ENCODE measurements at places on chromosomes 5 and 9.

DNA sequence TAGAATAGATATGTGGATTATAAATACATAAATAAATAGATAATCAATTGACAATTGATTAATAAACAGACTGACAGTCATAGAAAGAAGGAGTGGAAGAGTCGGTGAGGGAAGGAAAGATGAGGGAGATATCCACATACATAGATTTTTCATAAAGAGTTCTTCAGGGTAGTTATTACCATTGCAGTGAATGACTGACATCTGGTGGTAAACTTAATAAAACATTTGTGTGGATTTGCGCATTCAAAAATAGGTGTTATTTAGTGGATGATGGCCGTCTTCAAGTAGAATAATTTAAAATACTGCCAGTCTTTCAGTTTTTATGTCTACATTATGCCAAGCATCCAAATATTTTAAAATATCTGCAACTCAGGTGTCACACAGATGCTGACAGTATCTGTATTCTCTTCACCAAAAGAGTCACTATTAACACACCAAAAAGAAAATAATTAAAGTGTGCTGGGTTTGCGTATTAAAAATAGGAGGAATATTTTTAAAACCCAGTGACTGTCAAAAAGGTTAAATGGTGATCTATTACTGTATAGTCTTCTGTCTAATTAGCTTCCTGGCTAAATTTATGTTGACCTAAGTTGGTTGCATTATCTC is 78.8 kb downstream of the GIN1 start:
- DNase-seq: no peak

DNA sequence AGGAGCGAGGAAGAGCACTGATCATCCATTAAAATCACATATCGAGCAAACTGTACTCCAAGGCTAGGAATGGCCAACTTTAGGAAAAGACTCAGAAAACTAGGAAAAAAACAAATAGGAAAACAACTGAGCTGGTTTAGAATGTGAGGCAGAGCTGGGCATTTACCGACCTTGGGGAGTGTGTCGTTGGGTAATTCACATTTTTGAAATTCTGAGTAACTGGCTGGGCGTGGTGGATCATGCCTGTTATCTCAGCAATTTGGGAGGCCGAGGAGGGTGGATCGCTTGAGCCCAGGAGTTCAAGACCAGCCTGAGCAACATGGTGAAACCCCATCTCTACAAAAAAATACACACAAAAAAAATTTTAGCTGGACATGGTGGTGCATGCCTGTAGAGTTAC is 70.1 kb downstream of the ZFAND5 start:
- no peak for DNase-seq

GRCh38 chr9:35795695-35796094 is 4.3 kb downstream of the NPR2 start:
- DNase-seq: no peak

- no peak for DNase-seq
Observed at GRCh38 chr5:136525597-136525996, 160.3 kb upstream of the TRPC7 start.

DNA sequence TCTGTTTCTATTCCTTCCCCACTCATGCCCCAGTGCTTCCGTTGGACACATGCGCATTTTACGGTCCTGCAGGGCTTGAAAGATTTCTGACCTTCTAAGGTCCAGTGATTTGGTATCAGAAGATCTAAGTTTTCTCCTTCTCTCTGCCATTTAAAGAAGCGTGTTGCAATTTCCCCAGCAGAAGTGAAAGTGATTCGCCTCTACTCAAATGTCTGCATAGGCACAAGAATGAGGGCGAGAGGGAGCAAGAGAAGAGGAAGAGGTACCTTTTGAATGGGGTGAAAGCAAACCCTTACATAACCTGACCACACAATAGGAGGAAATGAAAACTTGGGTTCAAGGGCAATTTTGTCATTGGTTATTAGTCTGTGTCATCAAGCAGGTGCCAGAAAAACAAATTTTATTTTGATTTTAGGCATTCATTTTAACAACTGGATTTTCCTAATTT is 31.7 kb upstream of the NR3C1 start:
- DNase-seq: no peak

DNA sequence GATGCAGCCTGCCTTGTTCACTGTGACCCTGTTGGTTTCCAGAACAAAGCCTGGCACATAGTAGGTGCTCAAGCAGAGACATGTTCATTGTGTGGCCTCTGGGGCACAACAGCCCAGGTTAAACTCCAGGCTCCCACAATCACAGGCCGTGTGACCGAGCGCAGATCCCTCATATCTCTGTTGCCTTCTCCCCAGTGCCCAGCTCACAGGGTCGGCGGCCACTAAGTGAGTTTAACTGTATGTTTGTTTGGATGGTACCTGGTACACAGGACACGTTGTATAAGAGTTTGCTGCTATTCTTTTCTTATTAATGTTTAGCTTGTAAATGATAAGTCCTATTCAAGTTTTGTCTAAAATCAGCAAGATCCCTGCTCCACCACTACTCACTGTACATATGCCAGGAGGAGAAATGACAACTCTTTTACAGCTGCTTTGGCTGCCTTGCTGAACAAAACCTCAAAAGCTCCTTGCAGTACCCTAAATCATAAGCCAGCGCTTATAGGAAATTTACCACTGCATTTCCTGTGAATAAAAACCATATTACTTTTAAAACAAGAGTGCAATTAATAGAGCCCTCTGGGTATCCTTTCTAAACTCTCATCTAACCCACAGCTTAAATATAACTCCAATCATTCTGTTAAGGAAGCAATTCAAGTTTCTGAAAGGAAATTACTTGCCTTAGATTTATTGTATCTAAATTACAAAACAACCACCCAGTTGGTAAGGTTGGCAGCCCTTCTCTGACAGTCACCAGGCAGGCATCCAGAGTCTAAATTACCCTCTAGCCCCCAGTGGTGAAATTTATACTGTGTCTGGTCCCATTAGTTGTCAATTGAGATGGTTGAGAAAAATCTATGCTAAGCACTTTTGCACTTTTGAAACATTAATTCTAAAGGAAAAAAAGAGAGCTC is 379.4 kb downstream of the SEMA5A start:
- DNase-seq: no peak

DNA sequence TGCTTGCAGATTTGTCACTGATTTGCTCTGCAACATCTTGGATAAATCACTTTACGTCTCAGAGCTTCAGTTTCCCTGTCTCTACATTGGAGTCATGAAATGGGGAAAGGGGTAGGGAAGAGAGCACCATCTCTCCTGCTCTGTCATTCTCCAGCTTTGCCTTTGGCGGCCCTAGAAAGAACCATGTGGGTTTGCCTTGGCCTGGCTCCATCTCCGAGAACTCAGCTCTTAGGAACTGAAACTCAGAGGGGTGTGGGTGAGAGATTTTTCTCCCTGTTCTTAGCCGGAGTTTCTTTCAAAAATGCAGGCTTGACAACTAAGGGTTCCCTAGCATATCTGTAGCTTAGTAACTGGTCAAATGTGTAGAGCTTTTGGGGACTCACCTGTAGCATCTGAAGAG is 123.5 kb downstream of the SMARCA2 start:
- DNase-seq: no peak

DNA sequence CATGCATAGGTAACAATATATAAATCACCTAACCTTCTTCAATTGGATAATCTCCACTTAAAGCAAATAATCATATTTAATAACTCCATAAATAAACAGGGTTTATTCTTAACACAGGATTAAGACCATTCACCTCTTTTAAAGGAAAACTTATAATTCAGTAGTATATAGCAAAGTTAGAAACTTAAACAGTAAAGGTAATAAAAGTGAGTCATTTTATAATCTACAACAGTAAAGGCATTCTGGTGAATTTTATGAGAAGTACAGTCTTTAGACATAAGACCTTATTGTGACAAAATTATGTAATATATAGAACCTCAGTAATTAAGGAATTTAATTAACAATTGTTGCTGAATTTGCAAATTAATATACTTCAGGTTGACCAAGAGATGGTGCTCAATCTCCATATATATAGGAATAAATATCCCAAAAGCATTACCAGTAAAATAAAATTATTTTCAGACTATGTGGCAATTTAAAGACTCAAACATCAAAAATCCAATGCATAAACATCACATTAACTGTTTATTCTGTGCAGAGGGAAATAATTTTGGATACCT is 84.8 kb downstream of the FBXL17 start:
- DNase-seq: no peak

DNA sequence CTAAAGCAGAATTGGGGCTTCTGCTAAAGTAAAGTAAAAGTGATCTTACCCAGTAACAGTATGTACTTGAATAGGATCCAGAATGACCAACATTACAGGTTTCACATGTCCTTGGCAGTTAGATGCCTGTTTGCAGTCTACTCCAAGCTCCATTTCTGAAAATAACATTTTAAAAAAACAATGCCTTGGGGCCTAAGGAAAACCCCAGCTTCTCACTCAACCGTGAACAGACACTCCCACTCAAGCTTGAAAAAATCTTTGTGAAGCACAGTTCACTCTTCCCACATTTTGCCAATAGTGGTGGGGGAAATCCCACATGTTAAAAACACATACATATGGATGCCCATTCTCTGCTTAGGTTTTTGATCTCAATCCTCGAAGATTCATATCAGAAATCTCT is 304.1 kb downstream of the ARRDC3 start:
- DNase-seq: no peak

DNA sequence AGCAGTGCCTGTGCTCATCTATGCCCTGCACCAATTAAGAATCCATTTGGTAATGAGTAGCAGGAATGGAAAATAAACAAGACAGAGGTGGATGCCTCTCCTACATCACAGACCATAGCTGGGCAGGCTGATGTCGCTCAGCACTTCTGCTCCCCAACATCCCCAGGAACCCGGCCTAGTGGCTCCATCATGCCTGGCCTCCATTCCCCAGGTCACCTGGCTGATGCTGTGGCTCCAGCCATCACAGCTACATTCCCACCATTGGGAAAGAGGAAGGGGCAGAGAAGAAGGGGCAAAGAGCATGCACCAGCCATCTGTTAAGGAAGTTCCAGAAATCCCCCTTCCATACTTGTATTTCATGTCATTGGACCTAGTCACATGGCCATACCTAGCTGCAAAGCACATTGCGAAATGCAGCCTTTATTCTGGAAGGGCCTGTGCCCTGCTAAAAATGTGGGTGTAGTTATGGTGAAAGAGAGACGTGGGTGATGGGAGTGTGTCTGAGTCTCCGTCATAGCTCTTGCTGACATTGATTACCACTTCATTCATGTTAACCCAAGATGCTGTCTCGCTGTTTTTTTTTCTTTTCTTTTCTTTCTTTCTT is 86.1 kb upstream of the ADAMTS2 start:
- DNase-seq: no peak

GRCh38 chr9:93577078-93577974 is 942 bp downstream of the PHF2 start:
- no peak for DNase-seq

DNA sequence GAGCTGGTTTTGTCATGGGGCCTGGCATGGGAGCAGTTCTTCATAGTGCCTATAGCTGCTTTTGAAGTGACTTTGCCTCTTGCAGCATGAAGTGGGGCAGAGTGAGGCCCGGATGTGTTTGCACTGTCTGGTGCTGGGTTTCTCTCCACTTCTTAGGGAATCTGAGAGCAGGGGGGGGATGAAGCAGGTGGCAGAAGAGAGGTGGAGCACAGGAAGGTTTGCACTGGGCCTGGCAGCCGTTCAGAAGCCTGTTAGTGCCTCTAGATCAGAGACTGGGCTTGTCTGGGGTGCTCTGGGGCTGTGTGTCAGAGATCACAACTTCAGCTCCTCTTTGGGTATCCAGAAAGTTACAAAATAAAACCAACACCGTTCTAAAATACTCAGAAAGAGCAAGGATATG is 18.4 kb downstream of the USP20 start:
- DNase-seq: no peak

- no peak for DNase-seq
Observed at GRCh38 chr9:133143639-133144141, 20.0 kb downstream of the GBGT1 start.

DNA sequence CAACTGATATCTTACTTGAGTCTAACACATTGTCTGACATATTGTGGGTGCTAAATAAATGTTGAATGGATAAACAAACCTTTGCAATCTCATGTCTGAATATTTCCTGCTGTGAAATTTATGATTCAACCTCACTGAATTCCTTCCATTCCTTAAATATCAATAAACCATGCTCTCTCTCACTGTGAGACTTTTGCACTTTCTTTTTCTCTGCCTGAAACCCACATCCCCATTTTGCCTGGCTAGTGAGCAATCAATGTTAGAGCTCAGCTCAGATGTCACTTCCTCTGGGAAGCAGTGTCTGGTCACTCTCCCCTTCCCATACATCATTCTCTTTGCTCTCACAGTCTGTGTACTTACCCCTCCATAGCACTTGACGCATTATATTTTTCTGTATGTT is 383.7 kb upstream of the TRPC7 start:
- no peak for DNase-seq

DNA sequence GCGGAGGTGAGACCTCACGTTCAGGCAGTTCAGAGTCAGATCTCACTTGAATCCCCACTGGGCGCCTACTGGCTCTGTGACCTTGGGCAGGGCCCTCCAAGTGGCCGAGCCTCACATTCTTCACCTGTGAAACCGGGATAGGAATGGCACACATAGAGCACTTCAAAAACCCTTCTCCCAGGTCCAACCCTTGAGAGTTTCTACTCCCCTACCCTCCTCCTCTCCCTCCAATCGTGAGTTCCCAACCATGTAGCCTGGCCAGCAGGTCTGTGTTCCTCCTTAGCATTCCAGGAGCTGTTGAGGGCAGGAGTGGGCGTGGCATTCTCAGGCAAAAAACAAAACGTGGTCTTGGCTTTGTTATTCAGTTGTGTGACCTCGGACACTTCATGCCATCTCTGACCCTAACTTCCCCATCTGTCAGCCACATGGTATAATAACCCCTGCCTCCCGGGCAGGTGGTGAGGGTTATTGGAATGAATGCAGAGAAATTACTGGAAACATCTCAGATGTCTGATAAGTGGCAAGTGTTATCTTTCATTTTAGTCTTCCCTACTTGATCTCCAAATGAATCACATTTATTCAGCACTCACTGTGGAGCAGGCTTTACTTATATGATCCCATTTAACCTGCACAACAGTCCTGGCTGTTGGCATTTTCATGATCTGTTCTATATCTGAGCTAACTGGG is 112.8 kb upstream of the BOD1 start:
- no peak for DNase-seq

DNA sequence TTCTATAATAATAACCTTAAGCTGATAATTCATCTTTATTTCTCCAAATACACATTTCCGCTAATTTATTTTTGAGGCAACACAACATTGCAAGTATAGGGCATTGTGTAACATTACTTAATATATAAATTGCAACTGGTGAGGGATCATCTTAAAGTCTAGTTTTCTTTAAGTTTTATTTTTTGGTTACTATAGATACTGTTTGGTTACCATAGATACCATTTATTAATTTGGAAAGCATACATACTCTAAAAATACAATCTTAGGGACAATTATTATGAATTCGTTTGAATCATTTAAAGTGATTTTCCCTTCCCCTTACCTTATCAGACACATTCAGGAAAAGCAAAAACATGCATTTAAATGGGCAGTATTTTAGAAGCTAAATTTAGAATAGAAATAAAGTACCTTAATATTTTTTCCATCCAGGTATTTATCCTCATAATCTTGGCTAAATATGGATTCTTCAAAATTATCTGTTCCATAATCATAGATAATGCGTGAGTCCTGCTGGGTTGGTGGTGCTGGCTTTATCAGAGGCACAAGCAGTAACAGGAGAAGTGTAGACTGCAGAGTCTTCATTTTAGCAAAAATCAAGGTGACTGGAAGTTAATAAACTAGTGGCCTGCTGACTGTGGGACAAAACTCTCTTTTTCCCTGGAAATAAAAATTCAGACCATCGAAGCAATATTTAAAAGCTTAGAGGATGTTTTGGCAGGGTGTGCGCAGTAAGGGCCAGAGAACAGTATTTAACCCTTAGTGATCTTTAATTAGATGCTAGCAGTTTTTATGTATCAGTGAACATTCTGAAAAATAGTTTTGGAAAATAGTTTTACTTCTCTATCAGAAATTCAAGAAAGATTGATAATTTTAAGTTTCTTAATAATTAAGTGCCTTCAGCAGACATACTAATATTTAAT is 1.3 kb downstream of the OGN start:
- DNase-seq: no peak

All from stimulated activated CD8-positive, alpha-beta memory T cell treated with anti-CD3 and anti-CD28 coated beads, Interleukin-7, amount 100 ng/mL, for 1 hour (primary cell).